ENCODE measurements at places on chromosomes 12 and 14. TPM values are rescaled to one million over a fixed set of nuclear protein-coding genes. Genes with fewer than 3 reads are reported as not detected.

GRCh38 chr14:105200074-105200473 is 19.0 kb upstream of the NUDT14 start:
- peaks cover 6% of the 10 kb centered on the region for H3K4me1 ChIP-seq
- H3K27ac ChIP-seq = no peak overlapping the region
- no peak overlapping the region for H3K4me3 ChIP-seq
- no peak for DNase-seq
- peaks cover 22% of the 10 kb centered on the region for H3K27me3 ChIP-seq
- no peaks in the 10 kb centered on the region for H3K36me3 ChIP-seq

DNA sequence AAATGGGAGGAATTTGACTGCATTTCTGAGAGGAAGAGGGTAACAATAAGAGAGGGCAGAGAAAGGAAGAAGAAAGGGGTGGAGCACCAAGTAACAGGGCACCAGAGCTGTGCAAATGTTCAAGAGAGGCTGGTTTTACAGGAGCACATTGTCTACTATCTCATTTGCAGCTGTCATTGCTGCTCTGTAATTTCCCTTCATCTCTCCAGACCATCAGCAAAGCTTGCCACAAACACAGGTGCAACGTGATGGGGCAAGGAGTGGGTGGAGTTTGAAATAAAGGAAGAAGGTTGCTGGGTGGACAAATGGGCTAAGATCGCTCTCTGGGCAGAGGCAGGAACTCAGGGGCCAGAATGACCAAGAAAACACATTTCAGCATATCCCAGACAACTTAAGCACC is 47.9 kb upstream of the PLEKHG6 start:
- H3K27me3 ChIP-seq = peaks cover 12% of the 10 kb centered on the region
- H3K4me1 ChIP-seq = peaks cover 20% of the 10 kb centered on the region
- H3K4me3 ChIP-seq = no peak overlapping the region
- H3K36me3 ChIP-seq = no peaks in the 10 kb centered on the region

GRCh38 chr14:22448035-22448904 is 140.8 kb downstream of the DAD1 start:
- no peak overlapping the region for H3K4me3 ChIP-seq
- no peaks in the 10 kb centered on the region for H3K27me3 ChIP-seq
- H3K36me3 ChIP-seq = no peaks in the 10 kb centered on the region
- no peak overlapping the region for H3K27ac ChIP-seq

DNA sequence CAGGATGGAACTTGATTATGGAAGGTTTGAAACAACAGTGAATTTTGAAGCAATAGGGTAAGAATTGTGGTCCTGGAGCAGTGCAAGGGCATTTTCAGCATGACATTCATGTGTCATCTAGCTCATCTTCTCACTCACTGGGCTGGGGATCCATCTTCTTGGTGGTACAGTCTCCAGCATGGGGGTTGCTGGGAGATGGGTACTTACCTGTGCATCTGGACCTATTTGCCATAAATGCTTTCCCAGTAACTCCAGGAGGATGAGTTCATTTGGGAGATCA is 7.2 kb downstream of the HSP90AA1 start:
- peaks cover 69% of the 10 kb centered on the region for H3K36me3 ChIP-seq
- H3K4me1 ChIP-seq = peaks cover 27% of the 10 kb centered on the region
- no peak overlapping the region for H3K27ac ChIP-seq
- no peak for DNase-seq
- no peak overlapping the region for H3K4me3 ChIP-seq
- H3K27me3 ChIP-seq = no peaks in the 10 kb centered on the region

- H3K27ac ChIP-seq = no peak overlapping the region
- no peaks in the 10 kb centered on the region for H3K4me1 ChIP-seq
- H3K27me3 ChIP-seq = no peaks in the 10 kb centered on the region
- H3K4me3 ChIP-seq = no peak overlapping the region
- DNase-seq = no peak
- H3K36me3 ChIP-seq = no peaks in the 10 kb centered on the region
These were observed 110.8 kb downstream of the LMO3 start for GRCh38 chr12:16495196-16495595.

GRCh38 chr12:46982629-46983392 is 96.6 kb upstream of the PCED1B start:
- H3K27ac ChIP-seq = no peak overlapping the region
- no peaks in the 10 kb centered on the region for H3K4me1 ChIP-seq
- no peak overlapping the region for H3K4me3 ChIP-seq
- H3K36me3 ChIP-seq = no peaks in the 10 kb centered on the region
- peaks cover 18% of the 10 kb centered on the region for H3K27me3 ChIP-seq

DNA sequence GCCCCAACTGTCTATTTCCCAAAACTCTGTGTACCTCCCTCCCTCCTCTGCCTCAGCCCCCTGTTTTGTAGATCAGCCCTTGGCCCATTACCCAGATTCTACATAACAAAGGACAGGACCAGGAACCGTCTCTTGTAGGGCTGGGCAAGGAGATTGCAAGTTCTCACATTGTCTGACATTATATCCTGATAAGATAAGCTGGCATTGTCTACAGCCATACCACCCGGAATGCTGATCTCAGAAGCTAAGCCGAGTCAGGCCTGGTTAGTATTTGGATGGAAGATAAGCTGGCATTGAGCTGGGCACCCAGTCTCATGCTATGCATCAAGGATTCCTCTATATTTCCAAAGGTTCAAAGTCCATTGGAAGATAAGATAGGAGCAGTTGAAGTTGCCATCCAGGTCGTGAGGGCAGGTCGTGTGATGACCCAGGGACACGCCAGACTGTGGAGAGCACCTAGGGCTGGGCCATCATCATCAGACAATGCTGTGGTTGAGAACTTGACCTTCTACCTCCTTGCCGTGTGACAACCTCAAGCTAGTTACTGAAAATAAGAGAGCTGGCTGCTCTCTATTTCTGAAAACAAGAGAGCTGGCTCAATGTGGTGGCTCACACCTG is 29.5 kb downstream of the PHETA1 start:
- H3K4me1 ChIP-seq = no peaks in the 10 kb centered on the region
- no peaks in the 10 kb centered on the region for H3K36me3 ChIP-seq
- no peaks in the 10 kb centered on the region for H3K27me3 ChIP-seq
- no peak overlapping the region for H3K27ac ChIP-seq

DNA sequence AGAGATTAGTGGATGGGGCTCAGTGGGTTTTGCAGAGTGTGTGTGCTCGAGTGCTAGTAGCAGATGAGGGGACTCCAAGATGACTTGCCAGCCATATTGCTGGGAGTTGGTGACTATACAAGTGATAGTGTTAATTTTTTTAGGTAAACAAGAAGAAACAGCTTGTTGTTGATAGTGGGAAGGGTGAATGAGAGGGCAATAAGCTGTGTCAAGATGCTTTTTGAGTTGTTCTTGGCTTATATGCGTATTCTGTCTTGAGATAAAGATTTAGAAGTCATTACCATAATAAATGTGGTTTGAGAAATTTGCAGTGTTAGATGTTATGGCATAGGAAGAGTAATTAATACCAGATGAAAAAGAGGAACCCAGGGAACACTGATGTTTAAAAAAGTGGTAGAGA is 75.3 kb downstream of the RCOR1 start:
- H3K27me3 ChIP-seq = no peaks in the 10 kb centered on the region
- H3K4me1 ChIP-seq = peaks cover 9% of the 10 kb centered on the region
- peaks cover 8% of the 10 kb centered on the region for H3K36me3 ChIP-seq
- H3K4me3 ChIP-seq = no peak overlapping the region
- no peak overlapping the region for H3K27ac ChIP-seq

GRCh38 chr12:12779529-12779928 is 5.9 kb upstream of the APOLD1 start:
- H3K4me1 ChIP-seq = no peaks in the 10 kb centered on the region
- H3K4me3 ChIP-seq = no peak overlapping the region
- no peaks in the 10 kb centered on the region for H3K36me3 ChIP-seq
- no peak overlapping the region for H3K27ac ChIP-seq
- no peak for DNase-seq
- no peaks in the 10 kb centered on the region for H3K27me3 ChIP-seq

GRCh38 chr12:106645074-106645421 is 62.2 kb downstream of the RFX4 start:
- no peak for DNase-seq
- H3K36me3 ChIP-seq = no peaks in the 10 kb centered on the region
- H3K4me1 ChIP-seq = no peaks in the 10 kb centered on the region
- H3K27me3 ChIP-seq = peaks cover 8% of the 10 kb centered on the region
- no peak overlapping the region for H3K27ac ChIP-seq

DNA sequence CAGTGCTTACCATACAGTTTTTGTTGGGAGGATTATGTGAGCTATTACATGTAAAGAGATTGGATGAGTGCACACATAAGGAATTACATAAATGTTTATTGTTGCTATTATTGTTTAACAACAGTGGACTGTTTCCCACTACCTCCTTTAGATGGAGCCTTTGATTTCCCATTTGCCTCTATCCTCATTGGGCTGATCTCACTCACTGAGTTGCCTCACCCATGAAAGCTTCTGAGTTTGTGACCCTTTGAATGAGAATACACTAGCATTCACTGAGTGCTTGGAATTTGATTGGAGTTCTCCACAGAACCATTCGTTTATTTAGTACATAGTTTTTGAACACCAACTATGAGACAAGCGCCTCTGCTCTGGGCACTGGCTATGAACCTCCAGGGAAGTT is 121.0 kb downstream of the HELB start:
- peaks cover 18% of the 10 kb centered on the region for H3K27me3 ChIP-seq
- DNase-seq = no peak
- H3K4me1 ChIP-seq = no peaks in the 10 kb centered on the region

DNA sequence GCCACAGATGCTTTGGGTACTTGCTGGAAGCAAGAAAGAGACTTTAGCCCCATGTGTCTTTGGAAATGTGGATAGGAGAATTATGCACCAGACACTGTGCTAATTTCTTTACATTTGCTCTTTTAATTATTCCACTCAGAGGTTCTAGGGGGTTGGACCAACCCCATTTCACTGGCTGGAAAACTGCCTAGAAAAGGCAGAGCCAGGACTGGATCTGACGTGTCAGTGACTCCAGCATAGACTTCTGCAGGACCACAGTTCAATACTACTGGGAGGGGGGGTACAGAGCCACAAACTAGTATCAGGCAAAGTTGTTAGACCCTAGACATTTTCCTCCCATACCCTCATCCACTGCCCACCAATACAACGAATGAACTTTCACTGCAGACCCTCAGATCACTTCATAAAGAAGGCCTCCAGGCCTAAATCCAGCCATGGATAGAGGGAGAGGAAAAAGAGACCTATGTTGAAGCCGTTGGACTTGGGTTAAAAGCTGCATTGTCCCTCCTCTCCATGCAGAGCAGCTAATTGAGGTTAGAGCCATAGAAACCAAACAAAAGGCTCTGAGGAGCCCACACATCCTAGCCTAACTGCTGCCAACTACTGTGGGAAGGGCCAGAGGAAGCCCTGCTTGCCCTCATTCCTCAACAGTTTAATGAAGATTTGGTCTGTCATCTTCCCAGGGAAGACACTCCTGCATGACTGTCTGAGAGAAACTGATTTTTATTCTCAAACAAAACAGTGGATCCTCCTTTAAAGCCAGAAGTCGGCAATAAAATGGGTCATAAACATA is 68.7 kb downstream of the STON2 start:
- no peak for DNase-seq
- H3K36me3 ChIP-seq = no peaks in the 10 kb centered on the region
- H3K4me3 ChIP-seq = no peak overlapping the region
- H3K27ac ChIP-seq = no peak overlapping the region
- H3K27me3 ChIP-seq = peaks cover 4% of the 10 kb centered on the region

- no peak overlapping the region for H3K4me3 ChIP-seq
- no peak overlapping the region for H3K27ac ChIP-seq
- no peaks in the 10 kb centered on the region for H3K27me3 ChIP-seq
- peaks cover 15% of the 10 kb centered on the region for H3K4me1 ChIP-seq
These were observed 8.2 kb downstream of the IPO8 start for GRCh38 chr12:30687265-30687986.

DNA sequence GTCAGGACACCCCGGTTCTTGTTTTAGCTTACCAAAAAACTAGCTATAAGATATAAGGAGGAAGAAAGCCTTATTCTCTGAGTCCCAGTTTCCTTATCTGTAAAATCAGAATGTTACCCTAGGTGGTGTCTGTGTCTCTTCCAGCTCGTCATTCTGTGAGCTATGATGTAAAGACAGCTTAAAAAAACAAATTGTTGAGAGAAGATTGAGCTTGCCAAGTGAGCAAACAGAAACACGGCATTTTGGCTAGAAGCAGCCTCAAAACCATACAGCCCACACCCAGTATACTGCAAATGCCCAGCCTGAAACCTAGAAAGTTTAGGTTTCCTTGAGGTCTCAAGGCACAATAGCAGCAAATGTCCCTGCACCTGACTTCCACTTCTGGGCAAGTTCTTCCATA is 151.4 kb downstream of the SSPN start:
- DNase-seq = no peak
- H3K36me3 ChIP-seq = peaks cover 2% of the 10 kb centered on the region
- H3K4me3 ChIP-seq = no peak overlapping the region
- H3K27ac ChIP-seq = no peak overlapping the region
- H3K27me3 ChIP-seq = no peaks in the 10 kb centered on the region

GRCh38 chr12:3152011-3152511 is 74.9 kb downstream of the TSPAN9 start:
- H3K27me3 ChIP-seq = peaks cover 16% of the 10 kb centered on the region
- no peaks in the 10 kb centered on the region for H3K36me3 ChIP-seq
- no peaks in the 10 kb centered on the region for H3K4me1 ChIP-seq
- DNase-seq = no peak
- H3K4me3 ChIP-seq = no peak overlapping the region
- H3K27ac ChIP-seq = no peak overlapping the region

DNA sequence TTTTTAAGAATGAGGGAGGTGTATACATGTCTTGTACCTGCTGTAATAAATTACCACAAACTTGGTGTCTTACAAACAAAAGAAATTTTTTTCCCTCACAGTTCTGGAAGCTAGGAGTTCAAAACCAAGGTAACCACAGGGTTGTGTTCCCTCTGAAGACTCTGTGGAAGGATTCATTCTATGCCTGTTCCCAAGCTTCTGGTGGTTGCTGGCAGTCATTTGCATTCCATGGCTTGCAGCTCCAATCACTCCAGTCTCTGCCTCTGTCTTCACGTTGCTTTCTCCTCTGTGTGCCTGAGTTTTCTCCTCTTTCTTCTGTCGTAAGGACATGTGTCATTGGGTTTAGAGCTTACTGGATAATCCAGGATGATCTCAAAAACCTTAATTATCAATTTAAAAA is 15.4 kb upstream of the ZNF641 start:
- peaks cover 14% of the 10 kb centered on the region for H3K27me3 ChIP-seq
- H3K4me1 ChIP-seq = no peaks in the 10 kb centered on the region
- no peak for DNase-seq
- no peak overlapping the region for H3K27ac ChIP-seq
- no peaks in the 10 kb centered on the region for H3K36me3 ChIP-seq
- no peak overlapping the region for H3K4me3 ChIP-seq

ADAMTS20 gene
- not detected for total RNA-seq

PAPLN gene
- 0.75 TPM for total RNA-seq

DNAH10 gene
- total RNA-seq = 0.41 TPM

TMEM179 gene
- 0.30 TPM for total RNA-seq

NXPH4 gene
- total RNA-seq = 0.82 TPM

IGF1 gene
- total RNA-seq = 1.6 TPM

Measured in activated T-helper 2 cell treated with anti-CD3 and anti-CD28 coated beads, Interferon-gamma antibody, Interleukin-2, Interleukin-4, amounts not matched to agents 10 μg/mL and 5 μg/mL and 100 μg/mL, durations not matched to agents 14 hours and 24 hours and 36 hours (primary cell).